ENCODE measurements at places on chromosomes 13 and 19. TPM values are rescaled to one million over a fixed set of nuclear protein-coding genes. Genes with fewer than 3 reads are reported as not detected.

SBNO2 gene
- total RNA-seq, result 94.4 TPM

WDR88 gene
- not detected for total RNA-seq

GRCh38 chr13:32821149-32821688 is 195.0 kb upstream of the KL start:
- DNase-seq, result no peak

- no peak for DNase-seq
Observed at GRCh38 chr19:16895467-16896145, 6.8 kb downstream of the F2RL3 start.

GRCh38 chr19:55540619-55541018 is 3.7 kb upstream of the SBK2 start:
- no peak for DNase-seq

- DNase-seq, result no peak
Observed at GRCh38 chr19:46391296-46392251, 21.8 kb downstream of the CCDC8 start.

DNA sequence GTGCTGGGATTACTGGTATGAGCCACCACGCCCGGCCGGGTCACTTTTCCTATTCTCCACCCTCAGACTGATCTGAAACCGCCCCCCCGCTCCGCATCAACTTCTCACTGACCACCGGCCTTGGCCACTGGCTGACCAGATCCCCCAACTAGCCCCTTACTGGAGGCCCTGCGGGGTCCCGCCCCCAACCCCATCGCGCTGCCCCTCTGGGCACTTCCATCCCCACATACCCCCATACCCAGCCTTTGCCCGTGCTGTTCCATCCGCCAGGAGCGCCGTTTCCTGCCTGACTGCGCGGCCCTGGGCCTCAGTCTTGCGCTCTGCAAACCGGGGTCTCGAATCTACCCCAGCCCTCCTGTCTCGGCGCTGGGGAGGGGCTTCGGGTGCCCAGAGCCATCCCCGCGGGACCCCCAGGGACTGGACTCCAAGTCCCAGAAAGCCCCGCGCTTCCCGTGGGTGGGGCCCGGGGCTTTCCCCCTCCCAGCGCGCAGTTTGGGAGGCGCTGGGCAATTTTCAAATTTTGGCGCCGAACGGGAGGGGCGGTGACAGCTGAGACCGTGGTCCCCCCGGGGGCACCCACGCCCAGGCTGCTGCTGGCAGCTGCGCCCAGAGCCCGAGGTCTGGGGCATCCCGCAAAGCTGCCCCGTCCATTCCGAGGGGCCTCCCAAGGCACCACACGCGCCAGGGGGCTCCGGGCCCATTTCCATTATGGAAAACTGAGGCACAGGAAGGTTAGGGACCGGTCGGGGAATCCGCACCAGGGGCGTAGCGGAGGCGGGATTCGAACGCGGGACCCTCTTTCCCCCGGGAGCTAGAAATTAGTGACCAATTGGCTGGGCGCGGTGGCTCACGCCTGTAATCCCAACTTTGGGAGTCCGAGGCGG is 5.2 kb upstream of the LMNB2 start:
- peak; percentile 81 for DNase-seq

GRCh38 chr13:85140192-85140591 is 659.0 kb downstream of the SLITRK6 start:
- no peak for DNase-seq

DNA sequence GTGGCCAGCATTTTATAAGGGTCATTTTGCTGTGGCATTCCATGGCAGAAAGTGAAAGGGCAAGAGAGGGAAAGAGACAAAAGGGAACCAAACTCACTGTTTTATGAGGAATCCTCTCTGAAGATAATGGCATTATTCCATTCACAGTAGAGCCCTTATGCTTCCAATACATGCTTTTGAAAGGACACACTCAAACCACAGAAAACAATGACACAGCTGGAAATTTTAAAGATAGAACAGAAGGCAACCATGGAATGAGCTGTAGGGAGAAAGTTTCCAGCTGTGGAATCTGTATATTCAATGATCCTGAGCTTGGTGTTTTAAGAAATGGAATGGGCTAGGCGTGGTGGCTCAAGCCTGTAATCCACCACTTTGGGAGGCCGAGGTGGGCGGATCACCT is 677.4 kb downstream of the SLITRK1 start:
- no peak for DNase-seq

DNA sequence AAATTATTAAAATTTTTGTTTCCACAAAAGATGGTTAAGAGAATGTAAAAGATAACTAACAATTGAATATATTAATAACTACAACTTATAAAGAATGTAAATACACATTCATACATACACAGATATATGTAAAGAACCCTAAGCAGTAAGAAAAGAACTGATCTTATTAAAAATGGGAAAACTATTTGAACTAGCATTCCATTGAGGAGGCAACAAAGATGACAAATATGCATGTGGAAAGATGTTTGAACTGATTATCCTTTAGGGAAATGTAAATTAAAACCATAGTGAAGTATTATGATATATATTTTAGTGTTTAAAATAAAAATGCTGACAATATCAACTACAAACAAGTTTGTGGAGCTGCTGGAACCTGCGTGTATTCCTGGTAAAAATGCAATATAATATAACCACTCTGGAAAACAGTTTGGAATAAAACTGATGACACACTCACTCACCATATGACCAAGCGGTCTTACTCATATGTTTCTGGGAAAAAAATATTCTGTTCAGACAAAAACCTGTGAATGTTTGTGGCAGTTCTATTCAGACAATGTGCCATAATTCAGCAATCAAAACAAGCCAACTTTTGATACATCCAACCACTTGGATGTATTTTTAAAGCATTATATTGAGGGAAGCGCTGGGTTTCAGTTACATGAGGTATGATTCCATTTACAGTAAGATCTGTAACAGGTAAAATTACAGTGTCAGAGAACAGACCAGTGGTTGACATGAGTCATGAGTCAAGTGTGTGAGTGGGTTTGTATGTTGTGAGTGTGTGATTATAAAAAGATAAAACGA is 694.4 kb upstream of the SLITRK5 start:
- DNase-seq, result no peak

DNA sequence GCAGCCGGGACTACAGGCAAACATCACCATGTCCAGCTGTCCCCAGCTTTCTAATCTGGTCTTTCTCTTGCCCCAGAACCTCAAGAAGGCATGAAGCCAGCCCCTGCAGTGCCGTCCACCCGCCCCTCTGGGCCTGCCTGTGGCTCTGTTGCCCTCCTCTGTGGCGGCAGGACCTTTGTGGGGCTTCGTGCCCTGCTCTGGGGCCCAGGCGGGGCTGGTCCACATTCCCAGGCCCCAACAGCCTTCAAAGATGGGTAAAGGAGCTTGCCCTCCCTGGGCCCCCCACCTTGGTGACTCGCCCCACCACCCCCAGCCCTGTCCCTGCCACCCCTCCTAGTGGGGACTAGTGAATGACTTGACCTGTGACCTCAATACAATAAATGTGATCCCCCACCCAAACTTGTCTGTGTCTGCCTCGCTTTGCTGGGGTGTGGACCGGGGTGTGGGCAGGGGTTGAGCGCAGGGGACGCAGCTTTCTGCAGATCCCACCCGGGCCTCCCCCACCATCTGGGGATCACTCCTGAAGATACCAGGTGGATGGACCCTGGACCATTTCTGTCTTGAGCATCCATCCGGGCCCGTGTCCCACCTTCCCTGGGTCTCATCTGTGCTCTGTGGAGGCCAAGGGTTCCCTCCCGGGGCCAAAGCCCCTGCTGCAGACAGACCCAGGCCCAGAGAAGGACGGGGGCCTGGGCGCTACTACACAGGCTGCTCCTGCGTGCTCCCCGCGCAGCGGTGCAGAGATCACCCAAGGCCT is 15.3 kb downstream of the PRKCSH start:
- no peak for DNase-seq

Data from activated CD4-positive, alpha-beta memory T cell treated with anti-CD3 and anti-CD28 coated beads, Interleukin-2, amount 10 ng/mL, durations not matched to agents 7 days and 5 days (primary cell).